Suppressor macrophage (primary cell): ENCODE measurements at places on chromosomes 5 and 9.

- DNase-seq, result no peak
These were observed 72.9 kb downstream of the SEC61B start for GRCh38 chr9:99294850-99295461.

- DNase-seq, result no peak
These were observed 21.9 kb downstream of the PRRX2 start for GRCh38 chr9:129687391-129687790.

- DNase-seq, result peak; percentile 58
These were observed 57.4 kb downstream of the LHFPL2 start for GRCh38 chr5:78591138-78591612.

GRCh38 chr5:42813533-42813932 is 1.8 kb upstream of the SELENOP start:
- no peak for DNase-seq

DNA sequence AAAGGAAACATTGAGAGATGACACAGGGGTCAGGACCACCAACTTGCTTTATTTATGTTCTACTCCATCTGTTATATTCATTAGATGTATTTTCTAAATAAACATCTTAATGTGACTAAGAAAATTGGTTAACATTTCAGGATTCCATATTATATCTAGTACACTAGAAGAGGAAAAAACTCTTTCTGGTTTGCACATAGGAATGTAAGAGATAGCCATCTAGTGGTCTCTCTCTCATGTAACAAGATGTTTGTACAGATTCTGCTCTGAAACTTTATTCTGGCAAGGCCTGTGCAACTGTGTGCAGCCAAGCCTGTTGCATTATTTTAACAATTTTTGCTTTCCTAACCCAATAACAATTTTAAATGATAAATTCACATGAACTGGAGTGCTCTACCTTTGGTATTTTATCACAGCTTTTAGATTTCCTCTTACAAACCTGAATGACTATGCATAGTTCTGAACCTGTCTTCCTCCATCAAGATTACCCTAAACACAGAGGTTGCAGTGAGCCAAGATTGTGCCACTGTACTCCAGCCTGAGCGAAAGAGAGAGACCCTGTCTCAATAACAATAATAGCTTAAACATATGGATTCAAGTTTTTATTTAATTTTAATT is 148.2 kb downstream of the GIN1 start:
- DNase-seq, result no peak

GRCh38 chr9:91347377-91347776 is 14.3 kb downstream of the AUH start:
- no peak for DNase-seq
